Stimulated activated CD4-positive, alpha-beta T cell treated with anti-CD3 and anti-CD28 coated beads, Interleukin-12 subunit alpha, Interleukin-12 subunit beta, amount 100 ng/mL, for 4 hours (primary cell): ENCODE measurements at places on chromosomes 1 and 21.

DNA sequence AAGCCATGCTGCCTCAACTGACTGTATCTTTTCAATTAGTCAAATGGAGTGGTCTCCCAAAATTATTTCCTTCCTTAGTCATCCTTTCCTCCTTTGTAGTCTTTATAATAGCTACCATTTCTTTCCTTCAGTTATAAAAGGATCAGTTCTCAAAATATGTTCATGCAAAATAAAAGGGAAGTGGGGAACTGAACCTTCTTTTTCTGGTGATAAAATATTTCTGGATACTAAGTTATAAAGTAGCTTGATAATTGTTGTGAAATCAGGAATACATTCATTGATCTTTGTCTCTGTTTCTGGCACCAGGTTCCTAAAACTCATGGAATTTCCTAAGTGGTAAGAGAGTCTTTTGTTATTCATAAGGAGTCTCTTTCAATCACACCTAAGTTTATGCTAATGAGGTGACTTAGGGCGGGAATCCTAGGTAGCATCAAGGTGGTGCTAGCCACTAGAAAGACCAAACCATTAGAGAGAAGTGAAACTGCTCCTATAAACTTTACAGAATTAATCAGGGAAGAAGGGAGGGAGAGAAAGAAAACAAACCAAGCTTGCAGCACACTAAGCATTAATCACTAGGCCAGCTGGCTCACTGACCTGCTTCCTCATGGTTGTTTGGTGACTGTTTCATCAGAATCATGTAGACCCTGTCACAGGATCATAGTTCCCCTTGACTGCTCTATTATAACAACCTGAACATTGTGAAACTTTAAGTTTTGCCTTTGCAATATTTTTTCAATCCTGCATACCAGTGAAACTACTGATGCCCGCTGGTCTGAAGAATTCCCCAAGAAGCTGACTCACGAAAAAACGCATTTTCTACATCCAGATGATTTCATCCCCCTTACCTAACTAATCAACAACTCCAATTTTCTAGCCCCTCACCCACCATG, 161.6 kb upstream of the PTBP2 start:
- DNase-seq: no peak

DNA sequence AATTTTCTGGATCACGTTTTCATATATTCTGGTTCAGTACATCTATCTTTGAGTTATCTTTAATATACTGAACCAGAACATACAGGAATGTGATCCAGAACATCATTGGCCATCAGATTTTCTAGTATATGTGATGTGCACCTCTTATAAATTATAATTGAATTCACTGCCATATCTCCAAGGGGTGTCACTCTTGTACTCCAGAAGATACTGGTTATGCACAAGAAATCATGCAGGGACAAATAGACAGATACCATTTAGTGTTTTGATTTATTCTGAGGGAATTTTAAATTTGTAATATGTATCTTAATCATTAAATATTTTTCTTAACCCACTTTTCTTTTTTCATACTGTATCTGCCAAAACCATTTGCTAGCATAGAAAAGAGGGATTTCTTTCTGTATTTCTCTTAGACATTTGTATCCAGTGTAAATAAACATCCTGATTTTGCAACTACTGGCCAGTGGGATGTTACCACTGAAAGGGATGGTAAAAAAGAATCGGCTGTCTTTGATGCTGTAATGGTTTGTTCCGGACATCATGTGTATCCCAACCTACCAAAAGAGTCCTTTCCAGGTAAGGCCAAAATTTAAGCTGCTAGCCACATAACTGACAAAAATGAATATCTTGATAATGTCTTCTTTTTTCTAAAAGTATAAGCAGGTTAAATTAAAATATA, 16.7 kb downstream of the FMO3 start:
- DNase-seq: no peak

GRCh38 chr1:30613188-30613587, 110.2 kb downstream of the MATN1 start:
- DNase-seq: no peak

GRCh38 chr1:14570514-14570913, 28.0 kb upstream of the KAZN start:
- no peak for DNase-seq

DNA sequence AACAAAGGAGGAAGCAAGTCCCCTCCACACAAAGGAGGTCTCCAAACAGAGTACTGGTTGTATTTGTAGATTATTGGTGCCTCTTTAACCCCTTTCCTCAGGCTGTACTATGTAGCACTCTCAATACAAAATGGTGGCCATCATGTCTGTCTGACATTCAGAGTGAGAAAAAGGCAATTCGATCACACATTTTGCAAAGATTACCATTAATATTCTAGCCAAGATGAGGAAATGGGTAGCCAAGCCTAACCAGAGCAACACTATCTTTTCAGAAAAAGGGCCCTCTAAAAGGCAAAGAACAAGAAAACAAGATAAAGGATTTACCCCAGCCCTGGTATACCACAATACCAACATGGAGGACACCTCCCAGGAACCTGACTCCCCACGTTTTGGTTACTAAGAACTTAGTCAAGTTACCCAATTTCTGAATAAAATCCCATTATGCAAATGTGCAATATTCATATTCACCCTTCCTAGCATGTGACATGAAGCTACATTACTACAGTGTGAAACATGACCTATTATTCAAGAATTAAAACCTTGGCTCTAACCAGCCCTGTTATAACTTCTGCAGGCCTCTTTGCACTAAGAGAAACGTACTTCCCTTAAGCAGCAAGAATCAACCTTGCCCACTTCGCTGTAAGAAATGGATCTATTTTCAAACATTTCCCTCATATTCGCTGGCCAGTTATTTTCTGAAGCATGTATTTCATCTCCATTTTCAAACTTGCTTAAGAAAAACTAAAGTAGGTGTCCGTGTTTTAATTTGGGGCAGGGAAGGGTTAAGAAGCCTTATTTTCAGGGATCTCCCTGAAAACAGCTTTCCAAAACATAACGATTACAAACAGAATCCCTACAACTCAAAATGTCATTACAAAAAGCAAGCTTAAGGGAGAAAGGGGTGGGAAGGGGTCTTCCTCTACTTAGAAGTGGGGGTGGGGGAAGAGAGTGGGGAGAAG, 2.1 kb downstream of the KDM5B start:
- no peak for DNase-seq

DNA sequence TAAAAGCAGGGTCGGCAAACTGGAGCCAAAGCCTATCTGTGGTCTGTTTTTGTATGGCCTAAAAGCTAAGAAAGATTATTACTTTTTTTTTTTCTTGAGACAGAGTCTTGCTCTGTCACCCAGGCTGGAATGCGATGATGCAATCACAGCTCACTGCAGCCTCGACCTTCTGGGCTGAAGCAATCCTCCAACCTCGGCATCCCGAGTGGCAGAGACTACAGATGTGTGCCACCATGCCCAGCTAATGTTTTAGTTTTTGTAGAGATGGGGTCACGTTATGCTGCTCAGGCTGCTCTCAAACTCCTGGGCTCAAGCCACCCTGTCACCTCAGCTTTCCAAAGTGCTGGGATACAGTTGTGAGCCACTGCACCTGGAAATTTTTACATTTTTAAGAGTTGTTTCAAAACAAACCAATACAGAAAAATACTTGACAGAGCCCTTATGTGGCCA, 6.5 kb upstream of the GLRX2 start:
- no peak for DNase-seq

DNA sequence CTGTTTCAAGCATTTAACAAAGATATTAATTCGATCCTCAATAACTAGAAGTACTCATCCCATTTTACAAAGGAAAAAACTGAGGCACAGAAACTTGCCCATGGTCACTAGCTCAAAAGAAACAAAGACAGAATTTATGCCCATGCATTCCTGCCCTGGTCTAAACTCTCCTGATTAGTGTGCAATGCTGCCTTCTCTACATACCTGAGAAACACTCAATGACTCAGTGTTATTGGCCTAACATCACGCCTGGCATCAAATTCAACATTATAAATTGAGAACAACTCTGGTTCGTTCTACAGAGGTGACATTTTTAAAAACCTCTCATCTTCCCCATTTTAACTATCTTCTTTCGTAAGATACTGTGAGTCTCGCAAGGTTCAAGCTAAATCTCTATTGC, 5.2 kb downstream of the APP start:
- DNase-seq: no peak

DNA sequence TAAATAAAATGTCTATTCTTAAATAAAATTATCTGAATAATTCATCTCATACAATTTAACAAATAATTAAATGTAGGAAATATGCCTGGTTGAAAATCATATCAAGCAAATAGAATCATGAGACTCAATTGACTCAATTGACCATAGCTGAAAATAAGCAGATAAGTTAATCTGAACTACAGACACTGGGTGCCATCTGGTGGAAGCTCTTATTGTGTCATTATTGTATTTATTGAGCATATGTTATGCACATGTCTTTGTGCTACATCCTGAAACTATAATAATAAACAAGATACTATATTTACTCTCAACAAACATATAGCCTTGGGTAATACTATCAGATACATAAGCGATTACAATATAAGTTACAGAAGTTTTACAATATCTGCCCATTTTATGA, 41.0 kb downstream of the BRINP3 start:
- DNase-seq: no peak

- no peak for DNase-seq
Observed at GRCh38 chr1:93844262-93845045, 34.6 kb downstream of the DNTTIP2 start.

DNA sequence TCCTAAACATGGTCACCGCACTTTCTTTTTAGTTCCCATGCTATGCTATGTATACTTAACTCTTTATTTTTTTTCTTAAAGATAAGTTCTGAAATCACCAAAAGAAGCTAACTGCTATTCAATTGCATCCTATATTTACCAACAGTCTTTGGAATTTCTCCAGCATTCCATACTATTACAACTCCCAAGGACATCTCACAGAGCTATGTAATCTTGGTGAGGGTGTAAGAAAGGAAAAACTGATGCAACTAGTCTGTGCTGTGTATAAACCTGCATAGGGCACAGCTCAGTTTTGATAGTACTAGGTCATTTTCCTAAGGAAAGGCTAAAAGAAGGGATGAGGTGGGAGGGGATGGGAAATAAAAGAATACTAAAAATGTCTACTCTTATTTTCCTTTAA, 78.0 kb downstream of the PTPN14 start:
- no peak for DNase-seq

GRCh38 chr1:3024019-3024418, 2.8 kb downstream of the ACTRT2 start:
- DNase-seq: no peak

- DNase-seq: no peak
Observed at GRCh38 chr1:48025076-48025475, 27.9 kb upstream of the TRABD2B start.

- DNase-seq: no peak
Observed at GRCh38 chr1:8517661-8518489, 200.0 kb downstream of the SLC45A1 start.

DNA sequence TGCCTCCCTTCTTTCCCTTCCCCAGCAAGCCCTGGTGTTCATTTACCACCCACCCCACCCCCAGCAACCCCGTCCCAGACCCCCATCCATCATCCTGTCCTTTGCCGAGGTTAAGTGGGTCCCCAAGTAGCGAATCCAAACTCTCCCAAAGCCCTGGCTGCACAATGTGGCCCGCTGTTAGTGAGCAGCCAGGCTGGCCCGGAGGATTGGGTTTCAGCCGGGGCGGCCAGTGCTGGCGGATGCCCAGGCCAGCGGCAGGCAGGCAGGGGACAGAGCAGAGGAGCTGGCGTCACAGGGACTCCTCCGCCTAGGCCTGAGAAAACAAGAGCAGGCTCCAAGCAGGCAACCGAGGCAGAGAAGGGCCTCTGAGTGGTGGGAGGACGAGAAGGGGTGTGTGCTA, 61.4 kb downstream of the EPHB2 start:
- DNase-seq: no peak

DNA sequence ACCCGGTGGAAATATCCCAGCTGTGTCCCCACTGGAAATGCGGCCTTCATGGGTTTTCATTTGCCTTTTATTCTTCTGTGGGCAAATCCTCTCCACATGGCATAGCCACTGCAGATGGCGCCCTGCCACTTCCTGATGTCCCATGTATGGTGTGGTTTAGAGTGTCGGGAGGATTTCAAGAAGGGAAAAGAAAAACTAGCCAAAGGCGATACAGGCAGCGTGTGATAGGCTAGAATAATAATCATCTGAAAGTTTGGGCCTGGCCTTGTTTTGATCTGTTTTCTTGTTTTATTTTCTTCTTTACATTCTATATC, 123.6 kb downstream of the PEX14 start:
- DNase-seq: no peak

DNA sequence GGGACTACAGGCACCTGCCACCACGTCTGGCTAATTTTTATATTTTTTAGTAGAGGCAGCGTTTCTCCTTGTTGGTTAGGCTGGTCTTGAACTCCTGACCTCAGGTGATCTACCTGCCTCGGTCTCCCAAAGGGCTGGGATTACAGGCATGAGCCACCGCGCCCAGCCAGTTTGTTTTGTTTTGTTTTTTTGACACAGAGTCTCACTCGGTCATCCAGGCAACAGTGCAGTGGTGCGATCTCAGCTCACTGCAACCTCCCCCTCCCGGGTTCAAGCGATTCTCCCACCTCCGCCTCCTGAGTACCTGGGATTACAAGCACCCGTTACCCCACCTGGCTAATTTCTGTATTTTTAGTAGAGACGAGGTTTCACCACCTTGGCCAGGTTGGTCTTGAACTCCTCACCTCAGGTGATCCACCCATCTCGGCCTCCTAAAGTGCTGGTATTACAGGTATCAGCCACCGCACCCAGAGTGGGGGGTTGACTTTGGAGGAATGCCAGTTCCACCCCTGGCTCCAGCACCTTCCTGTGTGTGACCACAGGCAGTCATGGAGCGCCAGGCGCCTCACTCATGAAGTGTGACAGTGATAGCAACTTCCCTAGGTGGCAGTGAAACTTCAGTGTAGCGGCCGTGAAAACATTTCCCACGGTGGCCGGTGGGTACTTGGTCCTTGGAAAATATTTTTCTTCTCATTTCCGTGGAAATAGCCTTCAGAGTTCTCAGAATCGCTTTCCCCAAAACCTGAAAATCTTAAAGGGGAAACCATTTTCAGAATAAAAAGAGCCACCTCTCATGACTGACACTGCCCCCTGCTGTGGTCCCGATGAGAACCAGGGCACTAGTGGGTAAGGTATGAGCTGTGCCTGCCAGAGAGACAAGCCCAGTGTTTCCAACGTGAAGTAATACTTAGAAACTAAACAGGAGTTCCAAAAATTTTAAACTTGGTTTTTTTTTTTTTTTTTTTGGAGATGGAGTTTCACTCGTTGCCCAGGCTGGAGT, 48.6 kb downstream of the WDR4 start:
- no peak for DNase-seq

- DNase-seq: no peak
Observed at GRCh38 chr1:173996995-173997394, 25.2 kb downstream of the RC3H1 start.

DNA sequence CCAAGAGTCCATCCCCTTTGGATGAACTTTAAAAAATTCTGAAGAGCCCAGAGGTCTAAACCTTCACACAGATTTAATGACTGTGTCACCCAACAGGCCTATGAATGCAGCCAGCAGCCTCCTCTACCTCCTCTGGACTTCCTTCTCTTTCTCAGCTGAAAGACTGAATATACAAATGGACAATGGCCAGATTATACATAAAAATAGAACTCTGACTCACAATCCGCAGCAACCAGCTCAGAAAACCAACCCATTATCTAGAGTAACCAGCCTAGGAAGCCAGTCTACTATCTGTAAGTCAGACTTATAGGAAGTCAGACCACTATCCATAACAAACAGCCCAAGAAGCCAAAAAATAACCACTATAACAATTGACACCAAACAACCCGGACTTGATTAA, 224.5 kb downstream of the ASTN1 start:
- no peak for DNase-seq
